CD4-positive, alpha-beta T cell treated with Interleukin-15 for 1 hour (primary cell): ENCODE measurements at places on chromosomes 16 and 17.

DNA sequence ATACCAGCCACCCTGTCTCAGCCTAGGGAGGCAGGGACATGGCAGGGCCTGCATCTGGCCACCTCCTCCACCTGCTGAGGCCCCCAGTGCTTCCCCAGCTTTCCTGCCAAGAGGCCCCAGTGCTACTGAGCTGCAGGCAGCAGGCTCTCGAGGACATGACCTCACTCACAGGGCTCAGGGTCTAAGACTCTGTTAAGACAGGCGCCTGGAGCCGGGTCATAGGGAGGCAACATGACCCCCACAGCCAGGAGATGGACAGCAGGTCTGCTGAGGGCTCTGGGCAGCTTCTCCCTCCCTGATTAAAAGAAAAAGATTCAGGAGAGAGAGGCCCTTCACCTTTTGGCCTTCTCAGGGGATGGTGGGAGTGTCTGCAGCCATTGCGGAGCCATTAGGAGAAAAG is 23.2 kb upstream of the FASN start:
- DNase-seq: no peak

DNA sequence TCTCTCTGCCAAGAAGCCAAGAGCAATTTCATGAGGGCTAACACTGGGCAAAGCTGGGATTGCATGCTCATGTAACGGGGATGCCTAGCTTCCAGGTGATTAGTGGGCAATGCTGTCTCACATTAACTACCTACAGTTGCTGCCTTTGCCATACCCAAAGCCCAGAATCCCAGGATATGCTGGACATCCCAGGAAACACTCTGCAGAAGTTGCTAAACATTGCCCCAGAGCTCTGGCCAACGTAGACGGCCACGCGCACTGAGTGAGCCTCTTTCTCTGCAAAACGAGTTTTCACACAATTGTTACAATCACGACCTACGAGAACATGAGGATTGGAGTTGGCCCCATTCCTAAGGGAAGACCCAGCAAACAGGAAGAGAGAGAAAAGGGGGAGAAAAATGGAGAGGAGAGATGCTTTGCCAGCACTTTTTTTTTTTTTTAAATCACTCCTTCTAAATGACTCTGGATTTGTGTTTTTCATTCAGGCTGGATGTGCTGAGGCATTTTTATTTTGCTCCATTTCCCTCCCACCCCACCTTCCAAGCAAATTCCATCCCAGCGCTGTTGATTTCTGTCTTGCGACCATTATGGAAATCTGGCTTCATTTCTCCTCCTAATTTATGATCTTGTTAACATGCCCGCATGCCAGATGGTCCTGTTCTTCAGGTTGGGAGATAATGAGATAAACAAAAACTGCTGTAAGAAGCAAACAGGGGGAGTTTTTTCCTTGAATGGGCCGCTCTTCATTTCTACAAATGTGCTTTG is 112.8 kb upstream of the DNAH9 start:
- no peak for DNase-seq

DNA sequence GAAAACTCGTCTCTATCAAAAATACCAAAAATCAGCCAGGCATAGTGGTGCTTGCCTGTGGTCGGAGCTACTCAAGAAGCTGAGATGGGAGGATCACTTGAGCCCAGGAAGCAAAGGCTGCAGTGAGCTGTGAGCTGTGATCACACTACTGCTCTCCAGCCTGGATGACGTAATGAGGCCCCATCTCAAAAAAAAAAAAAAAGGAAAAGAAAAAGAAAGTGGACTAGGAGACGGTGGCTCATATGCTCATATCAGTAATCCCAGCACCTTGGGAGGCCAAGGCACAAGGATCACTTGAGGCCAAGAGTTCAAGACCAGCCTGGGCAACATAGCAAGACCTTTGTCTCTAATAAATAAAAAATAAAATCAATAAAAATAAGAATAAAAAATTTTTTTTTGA is 8.8 kb upstream of the SUMO2 start:
- DNase-seq: no peak

GRCh38 chr17:43454868-43455267 is 28.9 kb upstream of the DHX8 start:
- no peak for DNase-seq

- DNase-seq: no peak
Measured at GRCh38 chr16:50114357-50115129, 38.6 kb upstream of the TENT4B start.

GRCh38 chr17:1712271-1712670 is 2.1 kb upstream of the TLCD2 start:
- DNase-seq: no peak

GRCh38 chr17:75872434-75873351 is 5.7 kb downstream of the TRIM47 start:
- peak; percentile 72 for DNase-seq

- no peak for DNase-seq
Measured at GRCh38 chr16:66619534-66620428, 15.3 kb downstream of the CMTM3 start.

- peak; percentile 18 for DNase-seq
Measured at GRCh38 chr17:70168044-70168976, 1.0 kb upstream of the KCNJ2 start.

GRCh38 chr17:58376472-58377000 is 24.5 kb upstream of the SUPT4H1 start:
- no peak for DNase-seq

- DNase-seq: no peak
Measured at GRCh38 chr17:73788111-73788510, 143.9 kb upstream of the SDK2 start.

- no peak for DNase-seq
Measured at GRCh38 chr16:2857451-2858244, at the start of gene PRSS22. TSS of gene PRSS22 (minus strand) at chr16:2858170. CDS start at chr16:2858104, 66 bp downstream.

DNA sequence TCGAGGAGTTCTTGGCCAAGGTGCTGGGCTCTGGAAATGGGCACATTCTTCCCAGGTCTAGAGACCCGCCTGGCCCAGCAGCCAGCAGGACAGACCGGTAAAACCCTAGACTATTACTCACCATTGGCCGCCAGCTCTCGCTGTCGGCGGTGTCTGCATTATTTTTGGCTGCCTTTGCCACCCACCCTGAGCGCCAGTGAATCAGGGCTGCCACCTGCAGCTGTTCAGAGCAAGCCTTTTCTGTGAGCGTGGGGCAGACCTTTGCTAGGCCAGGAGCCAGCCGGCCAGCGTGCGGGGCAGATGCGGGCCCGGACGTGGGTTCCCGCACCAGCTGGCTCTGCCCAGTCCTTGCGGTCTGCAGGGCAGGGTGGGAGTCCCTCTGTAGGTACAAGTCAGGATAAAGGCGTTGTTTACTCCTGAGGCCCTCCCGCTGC is 15.8 kb upstream of the CLEC18A start:
- no peak for DNase-seq

- DNase-seq: no peak
Measured at GRCh38 chr17:77329741-77330531, 189.2 kb downstream of the SEC14L1 start.
